ENCODE measurements at places on chromosomes 4 and X.

DNA sequence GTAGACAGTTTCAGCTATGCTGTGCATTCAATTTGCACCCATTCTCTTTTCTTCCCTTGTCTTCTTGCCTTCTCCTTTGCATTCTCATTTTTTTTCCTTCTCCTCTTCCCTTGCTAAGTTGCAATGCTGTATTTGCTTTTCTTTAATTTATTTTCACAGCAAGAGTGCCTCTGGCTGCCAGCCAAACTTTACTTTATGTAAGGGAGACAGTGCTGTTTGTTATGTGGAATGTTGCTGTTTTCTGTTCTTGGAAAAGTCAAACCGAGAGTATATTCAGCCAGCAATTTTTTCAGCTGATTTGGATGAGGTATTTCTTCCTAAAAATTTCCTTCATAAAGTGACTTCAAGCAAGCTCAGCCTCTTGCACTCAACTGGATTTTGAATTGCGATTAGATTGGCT, 1293.4 kb downstream of the ARAP2 start:
- no peak for DNase-seq

DNA sequence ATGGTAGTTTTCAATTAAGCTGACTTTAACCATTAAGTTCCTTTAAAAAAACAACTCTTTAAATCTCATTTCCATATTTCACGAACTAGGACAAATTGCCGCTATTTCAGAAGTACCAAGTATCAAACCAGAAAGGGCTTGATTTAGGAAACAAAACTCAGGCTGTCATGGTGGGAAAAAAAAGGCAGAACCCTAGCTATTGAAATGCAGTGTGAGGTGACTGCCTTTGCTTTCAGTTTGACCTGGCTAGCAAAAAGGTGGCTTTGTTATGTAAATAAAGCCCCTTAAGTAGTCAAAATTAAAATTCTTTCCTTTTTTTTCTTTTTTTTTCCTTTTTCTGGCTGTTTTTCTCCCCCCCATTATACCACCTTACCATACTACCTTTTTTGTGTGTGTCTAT, 40.6 kb upstream of the CYP2U1 start:
- no peak for DNase-seq

DNA sequence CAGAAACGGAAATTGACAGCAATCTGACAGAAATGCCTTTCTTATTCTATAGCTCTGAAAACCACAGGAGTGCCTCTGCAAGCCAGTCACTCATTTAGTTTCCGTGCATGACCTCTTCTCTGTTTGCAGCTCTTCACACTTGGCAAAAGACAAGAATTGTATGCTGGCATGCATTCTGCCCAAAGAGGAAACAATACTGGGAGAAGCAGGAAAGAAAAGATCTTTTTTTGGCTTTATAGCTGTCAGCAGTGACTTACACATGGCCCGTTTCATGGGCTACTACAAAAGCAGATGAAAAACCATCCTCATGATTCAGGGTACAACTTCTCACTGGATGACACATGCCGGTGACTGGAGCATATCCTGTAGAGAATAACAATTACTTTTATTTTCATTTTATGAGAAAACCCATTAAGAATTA, 249.4 kb downstream of the ADAMTS3 start:
- no peak for DNase-seq

DNA sequence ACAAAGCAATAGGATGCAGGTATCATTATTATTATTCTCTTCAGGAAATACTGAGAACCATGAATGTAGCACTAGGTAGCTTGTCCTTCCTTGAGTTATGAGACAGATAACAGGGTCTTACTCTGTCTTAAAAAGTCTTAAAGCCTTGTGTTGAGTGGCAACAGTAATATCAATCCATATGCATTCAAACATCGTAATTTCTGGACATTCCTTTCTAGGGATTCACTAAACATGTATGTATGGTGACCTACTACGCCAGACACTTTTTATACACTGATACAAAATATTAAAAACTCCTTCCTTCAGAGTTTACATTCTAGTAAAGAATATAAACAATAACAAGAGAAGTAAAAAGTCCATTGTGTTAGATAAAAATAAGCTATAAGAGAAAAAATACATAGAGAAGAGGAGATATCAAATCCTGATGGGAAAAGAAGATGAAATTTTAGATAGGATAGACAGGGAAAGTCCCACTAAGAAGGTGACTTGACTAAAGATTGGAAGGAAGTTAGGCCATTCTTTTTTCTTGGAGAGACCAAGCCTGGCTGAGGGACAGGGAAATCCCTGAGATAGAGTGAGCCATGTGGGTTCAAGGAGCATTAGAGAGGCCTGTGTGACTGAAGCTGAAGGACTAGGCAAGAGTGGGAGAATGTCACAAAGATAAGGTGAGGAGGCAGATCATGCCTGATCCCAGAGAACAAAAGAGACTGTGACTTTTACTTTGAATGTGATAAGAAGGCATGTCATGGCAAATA, 5.0 kb upstream of the DDX60L start:
- no peak for DNase-seq

DNA sequence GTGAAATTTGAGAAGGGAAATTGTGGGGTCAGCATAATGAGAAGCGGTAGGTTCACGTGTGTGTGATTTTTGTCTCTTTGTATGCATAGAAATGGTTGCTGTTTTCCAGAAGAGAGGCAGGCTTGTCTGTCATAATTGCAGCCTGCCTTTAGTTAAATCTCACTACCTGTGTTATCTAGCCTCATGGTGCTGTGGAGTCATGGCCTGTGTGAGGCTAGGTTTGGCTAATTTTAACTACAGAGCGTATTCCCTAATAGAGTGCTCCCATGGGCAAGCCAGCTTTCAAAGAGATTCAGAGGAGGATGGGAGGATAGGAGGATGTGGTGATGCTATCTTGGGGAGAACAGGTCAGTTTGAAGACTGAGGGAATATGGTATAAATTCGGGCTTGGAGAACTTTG, 23.6 kb downstream of the UPRT start:
- DNase-seq: no peak

DNA sequence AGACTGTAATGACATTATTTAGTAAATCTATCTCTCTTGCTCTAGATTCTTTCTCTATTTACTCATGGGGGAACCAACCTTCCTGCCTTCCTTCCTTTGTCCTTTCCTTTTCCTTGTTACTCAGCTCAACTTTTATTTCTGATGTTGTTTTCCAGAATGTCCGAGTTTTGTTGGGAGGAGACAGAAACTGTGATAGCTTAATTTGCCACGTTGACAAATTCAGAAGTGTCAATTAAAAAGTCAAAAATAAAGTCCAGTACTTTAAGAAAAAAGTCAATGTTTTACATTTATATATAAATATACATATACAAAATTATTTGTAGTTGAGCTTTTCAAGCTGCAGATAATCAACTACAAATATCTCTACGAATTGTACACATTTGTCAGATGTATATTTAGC, 1187.7 kb downstream of the ADGRL3 start:
- DNase-seq: no peak

GRCh38 chrX:66015152-66015831, 24.6 kb downstream of the VSIG4 start:
- no peak for DNase-seq

DNA sequence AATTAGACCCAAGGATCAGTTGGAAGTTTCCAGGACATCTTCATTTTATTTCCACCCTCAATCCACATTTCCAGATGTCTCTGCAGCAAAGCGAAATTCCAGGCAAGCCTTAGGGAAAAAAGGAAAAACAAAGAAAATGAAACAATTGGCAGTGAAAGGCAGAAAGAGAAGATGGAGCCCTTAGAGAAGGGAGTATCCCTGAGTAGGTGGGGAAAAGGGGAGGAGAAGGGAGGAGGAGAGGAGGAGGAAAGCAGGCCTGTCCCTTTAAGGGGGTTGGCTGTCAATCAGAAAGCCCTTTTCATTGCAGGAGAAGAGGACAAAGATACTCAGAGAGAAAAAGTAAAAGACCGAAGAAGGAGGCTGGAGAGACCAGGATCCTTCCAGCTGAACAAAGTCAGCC, at the start of gene PLP1:
Gene PLP1 (plus strand): TSS at position 295 of the 400 bp plus-strand sequence. CDS start 156 bp downstream, outside the sequence.
- peak; percentile 54 for DNase-seq

DNA sequence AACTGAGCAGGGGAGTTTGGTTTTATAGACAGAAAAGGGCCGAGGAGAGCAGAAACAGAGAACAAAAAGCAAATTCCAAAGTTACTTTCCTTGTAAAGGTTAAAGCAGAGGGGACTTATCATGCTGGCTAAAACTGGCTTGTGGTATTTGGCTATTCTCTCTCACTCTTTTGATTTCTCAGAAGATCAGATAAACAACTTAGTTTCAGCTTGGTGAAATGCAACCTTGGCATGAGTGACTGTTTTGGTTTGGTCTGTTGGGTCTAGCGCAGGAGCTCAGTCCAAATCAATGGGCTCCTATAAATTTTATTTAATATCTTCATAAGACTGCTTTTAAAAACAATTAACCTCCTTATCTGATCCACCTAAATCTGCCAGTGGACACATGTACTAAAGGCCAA, 47.3 kb upstream of the KIAA1210 start:
- no peak for DNase-seq

GRCh38 chr4:11624370-11624769, 195.7 kb upstream of the HS3ST1 start:
- no peak for DNase-seq

GRCh38 chr4:157287445-157287844, 66.9 kb downstream of the GRIA2 start:
- DNase-seq: no peak

DNA sequence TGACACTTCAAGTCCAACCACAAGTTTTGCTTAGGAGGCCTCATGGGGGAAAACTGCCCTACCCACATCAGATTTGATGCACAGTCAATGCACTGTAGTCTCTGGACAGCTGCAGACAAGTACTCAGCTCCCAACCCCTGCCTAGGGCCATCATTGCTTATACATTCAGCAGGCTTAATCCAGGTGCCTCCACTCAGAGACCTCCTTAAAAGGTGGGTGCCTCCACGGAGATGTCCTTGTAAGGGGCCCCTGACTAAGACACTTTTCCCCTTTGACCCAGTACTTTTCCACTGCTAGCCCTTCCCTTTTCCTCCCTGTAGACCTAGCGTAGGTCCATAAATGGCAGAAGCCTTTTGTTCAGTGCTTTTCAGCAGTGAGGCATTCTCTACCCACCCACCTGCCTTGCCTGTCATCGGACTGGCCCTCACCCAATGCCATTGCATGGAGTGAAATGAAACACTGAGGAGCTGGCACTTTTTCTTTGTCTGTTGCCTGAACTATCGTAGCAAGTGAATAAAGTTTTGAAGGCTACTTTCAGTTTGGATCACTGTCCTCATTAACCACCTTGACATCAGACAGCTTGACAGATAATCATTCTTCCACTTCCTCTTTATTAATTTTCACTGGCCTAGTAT, 23.8 kb upstream of the PLK4 start:
- DNase-seq: no peak

DNA sequence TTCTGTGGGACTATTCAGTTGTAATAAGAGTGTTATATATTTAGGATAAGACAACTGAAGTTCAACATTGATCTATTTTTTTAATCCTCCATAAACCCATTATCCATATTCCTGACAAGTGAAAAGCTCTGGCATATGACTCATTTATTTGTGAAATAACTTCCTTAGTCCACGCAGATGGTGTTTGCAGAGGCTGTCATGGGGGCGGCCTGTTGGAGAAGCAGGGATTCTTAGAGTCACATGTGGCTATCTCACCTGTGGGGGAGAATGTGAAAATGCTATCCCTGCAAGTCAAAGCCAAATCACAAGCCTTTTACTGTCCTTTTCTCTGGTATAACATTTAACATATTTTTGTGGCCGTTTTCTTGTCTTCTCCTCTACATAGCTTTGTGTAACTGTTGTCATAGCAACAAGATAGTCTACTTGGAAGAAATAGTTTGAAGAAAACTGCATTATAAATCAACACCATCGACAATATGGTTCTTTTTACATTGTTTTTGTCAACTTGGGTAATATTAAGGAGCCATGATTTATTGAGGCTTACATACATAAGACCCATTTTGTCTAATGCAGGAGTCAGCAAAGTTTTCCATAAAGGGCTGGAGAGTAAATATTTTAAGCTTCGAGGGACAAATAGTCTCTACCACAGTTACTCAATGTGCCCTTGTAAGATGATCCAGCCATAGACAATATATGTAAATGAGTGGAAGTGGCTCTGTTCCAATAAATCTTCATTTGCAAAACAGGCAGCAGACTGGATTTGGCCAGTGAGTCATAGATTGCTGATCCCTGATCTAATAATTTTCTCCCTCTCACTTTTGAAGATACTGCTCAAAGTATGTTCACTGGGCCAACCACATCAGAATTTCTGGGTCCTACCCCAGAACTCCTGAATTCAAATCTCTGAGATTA, 395.0 kb downstream of the DTHD1 start:
- DNase-seq: no peak

- DNase-seq: no peak
These were observed 9.0 kb downstream of the TCEAL3 start for GRCh38 chrX:103616676-103617186.

GRCh38 chr4:40575846-40576245, 53.8 kb downstream of the RBM47 start:
- no peak for DNase-seq

DNA sequence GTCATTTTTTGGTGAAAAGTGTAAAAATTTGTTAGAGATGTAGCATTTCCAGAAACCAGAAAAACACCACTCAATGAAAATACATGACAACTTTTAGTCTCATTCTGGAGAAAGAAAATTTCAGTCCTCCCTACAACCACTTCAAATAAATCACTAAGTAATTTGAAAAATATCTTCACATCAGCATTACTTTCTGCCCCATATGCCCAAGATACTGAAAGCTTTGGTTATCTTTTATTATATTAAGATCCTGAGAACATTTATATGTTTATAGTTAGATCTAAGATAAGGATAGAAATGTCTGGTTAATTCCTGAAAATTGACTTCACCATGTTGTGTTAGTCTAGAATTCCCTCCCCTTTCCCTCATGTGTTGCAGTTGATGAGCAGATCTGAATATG, 119.0 kb downstream of the ADGRL3 start:
- no peak for DNase-seq

DNA sequence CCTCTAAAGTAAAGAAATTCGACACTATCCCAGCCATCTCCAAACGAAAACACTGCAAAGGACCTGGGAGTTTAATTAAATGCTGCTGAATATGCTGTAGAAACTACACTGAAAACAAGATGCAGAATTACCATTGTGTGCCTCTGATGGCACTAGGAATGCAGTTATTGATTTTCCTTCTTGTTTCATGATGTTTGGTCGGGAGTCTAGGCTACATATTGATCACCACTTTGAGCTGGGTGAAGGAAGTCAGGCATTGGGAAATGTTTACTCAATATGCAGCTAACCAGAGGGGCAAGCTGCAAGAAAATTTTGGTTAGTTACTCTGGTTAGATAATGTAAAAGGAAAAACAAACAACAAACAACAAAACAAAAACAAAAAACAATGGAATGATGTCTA, 650.7 kb upstream of the GALNTL6 start:
- DNase-seq: no peak

DNA sequence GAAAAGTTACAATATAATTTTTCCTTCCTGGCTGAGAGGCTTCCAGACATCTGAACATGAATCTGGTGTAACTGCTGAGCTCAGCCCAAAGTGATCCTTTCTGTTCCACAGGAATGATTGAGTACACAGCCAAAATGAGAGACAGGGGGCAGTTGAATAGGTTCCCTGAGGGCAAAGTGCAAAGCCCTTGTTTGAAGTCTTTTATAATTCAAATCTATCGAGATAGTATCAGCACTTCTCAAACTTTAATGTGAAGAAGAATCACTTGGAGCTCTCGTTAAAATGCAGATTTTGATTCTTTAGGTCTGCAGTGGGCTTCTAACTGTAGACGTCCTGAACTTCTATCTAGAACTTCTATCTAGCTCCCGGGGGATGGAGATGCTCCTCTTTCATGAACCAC, 54.4 kb upstream of the BMP2K start:
- DNase-seq: no peak
